Naive thymus-derived CD8-positive, alpha-beta T cell (primary cell): ENCODE measurements at places on chromosomes 1 and 21. TPM values are rescaled to one million over a fixed set of nuclear protein-coding genes. Genes with fewer than 3 reads are reported as not detected.

DNA sequence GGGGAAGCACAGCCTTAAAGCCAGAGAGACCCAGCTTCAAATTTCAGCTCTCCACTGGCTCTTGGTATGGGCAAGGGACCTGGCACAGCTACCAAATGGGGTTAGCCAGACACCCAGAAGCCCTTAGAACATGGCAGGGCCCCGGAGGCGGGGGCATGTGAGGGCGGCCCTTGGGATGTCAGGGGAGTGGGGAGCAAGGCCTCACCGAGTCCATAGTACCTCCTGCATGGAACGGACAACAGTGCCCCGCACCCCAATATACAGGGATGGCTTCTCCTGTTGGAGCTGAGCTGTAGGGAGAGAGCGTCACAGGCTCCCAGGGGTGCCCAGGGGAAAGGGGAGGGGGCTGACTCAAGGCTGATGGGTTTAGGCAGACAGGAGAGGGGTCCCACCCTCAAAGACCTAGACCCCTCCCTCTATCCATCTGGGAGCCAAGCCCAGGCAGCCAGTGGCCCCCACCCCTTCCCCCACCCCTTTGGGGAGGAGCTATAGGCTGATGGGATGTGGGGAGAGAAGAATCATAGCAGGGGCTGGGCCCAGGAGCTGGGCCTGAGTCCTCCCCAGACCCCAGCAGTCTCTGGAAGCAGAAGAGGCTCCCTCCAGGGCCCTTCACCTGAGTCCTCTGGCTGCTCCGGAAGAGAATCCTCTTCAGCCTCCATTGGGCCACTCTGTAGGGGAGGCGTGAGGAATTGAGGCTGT lies 16.5 kb downstream of the SPOCD1 start:
- no peak for DNase-seq

- DNase-seq, result no peak
Observed at GRCh38 chr1:232322162-232322734, 307.7 kb downstream of the SIPA1L2 start.

VHLL gene
- not detected for polyA plus RNA-seq

TNFRSF1B gene
- 21.8 TPM for polyA plus RNA-seq

GRCh38 chr1:222772996-222773379 lies 36.0 kb downstream of the FAM177B start:
- DNase-seq, result no peak

- no peak for DNase-seq
Observed at GRCh38 chr21:35635261-35635660, 425.1 kb downstream of the SETD4 start.

GRCh38 chr21:34959607-34960006 lies 89.5 kb downstream of the RUNX1 start:
- no peak for DNase-seq

FAM72D gene
- polyA plus RNA-seq, result not detected

DNA sequence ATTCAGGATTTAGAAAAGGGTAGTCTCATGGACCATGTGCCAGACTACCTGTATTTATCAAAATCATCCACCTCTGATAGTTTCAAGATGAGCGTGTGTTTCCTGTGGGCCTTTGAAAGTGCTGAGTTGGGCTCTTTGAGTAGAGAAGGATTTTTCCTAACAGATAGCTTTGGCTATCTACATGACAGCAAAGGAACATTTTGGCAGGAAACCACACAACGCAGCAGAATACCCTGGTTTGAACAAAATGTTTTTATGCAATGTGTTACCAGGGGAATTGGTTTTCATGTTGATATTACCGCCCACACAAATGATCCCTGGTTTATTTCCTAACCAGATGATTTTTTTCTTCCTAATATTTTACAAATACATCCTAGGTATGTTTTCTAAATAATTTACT lies 431.4 kb downstream of the NEGR1 start:
- DNase-seq, result no peak

GRCh38 chr1:111476761-111477309 lies 3.1 kb downstream of the C1orf162 start:
- DNase-seq, result peak; percentile 37

RHOU gene
- polyA plus RNA-seq, result 0.14 TPM

GRCh38 chr1:184419350-184420161 lies 32.7 kb downstream of the C1orf21 start:
- DNase-seq, result no peak

DNA sequence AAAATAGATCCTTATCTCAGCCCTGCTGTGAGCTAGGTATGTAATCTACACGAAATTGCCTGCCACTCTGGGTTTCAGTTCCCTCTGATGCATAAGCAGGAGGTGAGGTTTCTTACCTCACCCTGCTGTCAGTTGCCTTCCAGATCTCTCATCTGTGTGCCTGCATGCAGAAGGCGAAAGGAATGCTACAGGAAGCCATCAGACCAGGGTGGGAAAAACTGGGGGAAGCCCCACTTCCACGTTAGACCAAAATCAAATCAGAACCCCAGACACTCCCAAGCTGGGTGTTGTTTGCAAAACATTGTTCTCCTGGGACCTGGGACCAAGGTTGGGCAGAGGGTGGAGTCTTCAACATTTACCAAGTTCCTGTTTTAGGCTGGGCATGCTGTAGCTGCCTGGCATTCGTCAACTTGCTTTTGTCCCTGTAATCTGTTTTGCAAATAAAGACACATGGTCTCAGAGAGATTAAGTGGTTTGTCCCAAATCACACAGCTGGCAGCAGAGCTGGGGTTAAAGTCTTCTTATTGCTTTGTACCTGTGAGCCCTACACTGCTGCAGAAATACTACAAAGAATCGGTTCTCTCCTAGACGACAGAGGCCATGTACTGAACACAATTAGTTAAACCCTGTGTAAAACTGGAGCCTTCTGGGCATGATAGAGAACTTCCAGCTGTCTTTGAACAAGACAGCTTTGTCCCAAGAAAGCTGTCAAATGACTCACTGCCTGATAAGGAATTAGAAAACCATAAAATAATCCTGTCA lies 389.7 kb upstream of the RUNX1 start:
- DNase-seq, result no peak
